Kidney glomerular epithelial cell (primary cell): ENCODE measurements at places on chromosomes 5 and 9.

DNA sequence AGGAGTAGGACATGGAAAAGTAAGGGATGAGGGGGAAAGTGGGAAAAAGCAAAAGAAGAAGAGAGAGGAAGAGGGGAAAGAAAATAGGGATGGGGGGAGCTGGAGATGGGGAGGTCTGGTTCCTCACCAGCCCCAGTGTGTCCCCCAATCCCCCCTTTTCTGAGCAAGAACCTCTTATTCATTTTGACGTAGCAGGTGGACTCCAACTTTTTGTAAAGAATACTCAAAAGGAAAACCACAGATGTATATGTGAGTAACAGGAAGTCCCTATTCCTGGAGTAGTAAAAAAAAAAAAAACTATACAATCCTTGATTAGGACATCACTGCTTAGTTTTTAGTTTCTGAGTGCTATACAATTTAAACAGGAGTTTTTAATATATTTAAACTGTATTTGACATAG lies 3.9 kb upstream of the CFAP95 start:
- no peak for DNase-seq

DNA sequence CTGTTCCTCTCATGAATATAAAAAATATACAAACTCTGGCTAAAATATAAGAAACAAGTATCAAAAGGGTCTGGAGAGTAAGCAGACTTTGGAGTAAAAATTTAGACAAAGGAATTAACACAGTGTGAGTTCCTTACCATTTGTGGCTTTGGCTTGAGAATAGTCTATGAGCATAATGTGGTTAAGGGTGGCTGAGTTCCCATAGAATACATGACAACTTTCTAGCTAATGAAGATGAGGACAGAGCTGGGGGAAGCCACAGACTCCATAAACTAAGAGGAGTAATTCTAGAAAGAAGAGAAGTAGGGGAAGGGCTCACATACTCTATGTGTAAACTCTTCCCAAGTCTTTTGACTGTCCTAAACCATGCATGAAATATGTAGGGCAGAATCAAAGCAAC lies 79.4 kb downstream of the CAAP1 start:
- no peak for DNase-seq

GRCh38 chr9:111008158-111009075 lies 29.9 kb downstream of the LPAR1 start:
- DNase-seq: peak; percentile 40

DNA sequence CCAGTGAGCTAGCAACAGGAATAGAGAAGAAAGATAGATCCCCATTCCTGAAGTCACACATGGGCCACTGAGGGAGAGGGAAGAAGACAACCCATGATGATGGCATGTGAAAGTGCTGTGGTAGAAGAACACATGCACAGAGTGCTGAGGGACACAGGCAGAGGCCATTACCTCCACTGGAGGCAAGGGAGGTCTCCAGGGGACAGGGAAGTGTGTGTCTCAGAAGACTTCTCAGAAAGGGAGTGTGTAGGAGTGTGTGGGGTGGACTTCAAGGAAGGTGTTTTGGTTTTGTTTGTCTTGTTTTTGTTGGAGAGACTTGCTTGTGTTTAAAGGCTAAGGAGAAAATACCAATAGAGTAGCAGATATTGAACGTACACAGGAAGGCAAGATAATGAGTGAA lies 77.0 kb upstream of the SMARCA2 start:
- DNase-seq: no peak

DNA sequence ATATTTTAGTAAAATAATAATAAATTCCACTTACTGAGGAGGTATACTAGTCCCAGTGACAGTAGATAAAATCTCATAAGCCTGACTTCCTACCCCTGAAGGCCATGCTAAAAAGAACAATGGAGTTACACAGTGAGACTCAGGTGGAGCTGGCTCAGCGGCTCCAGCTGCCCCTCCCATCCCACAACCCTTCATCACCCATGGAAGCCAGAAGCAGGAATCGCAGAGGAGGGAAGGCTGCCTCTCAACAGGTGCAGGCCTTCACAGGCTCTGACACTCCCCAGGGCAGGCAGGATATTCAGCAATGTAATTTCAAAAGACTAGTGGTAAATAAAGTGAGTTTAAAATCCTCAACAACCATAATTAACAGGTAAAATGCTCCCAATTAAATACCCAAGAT lies 67.5 kb downstream of the FANCC start:
- DNase-seq: no peak

GRCh38 chr5:113249206-113249605 lies 185.6 kb downstream of the TSSK1B start:
- DNase-seq: no peak

GRCh38 chr5:129382921-129383672 lies 77.0 kb upstream of the ADAMTS19 start:
- no peak for DNase-seq

DNA sequence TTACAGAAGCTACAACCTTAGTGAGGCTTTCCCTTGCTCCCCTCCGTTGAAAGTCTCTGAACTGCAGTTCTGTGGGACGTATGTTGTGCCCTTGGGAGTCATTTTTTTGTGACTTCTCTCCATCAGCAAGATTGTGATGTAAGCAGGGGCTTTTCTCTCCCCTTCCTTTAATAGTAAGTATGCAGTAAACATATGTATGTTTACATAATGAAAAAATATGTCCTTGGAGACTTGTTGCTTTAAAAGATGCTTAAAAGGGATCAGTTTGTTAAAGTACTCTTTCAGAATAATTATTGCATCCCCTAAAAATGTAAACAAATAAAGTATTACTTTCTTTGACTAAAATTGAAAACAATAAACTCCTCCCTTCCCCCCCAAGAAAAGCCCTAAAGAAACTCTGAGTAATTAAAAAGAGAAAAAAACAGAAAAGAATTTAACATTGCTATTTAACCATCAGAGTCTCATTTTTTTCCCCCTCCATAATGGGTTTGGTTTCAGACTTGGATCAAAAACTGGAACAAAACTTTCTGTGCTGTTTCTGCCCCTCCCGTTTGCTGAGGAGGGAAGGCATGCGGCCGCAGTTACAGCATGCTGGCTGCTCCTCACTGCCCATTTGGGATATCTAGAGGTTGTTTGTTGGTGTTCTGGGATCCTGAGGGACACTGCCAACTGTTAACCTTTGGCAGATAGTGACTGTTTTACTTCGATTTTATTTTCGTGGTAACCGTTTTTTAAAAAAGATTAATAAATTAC lies 40.2 kb downstream of the TRIO start:
- DNase-seq: no peak

- DNase-seq: peak; percentile 20
These were observed 5.1 kb downstream of the RGS14 start for GRCh38 chr5:177362610-177363507.

GRCh38 chr5:18202164-18202563 lies 567.9 kb downstream of the TAF11L14 start:
- no peak for DNase-seq

GRCh38 chr5:74578356-74579044 lies 62.0 kb downstream of the ENC1 start:
- no peak for DNase-seq

DNA sequence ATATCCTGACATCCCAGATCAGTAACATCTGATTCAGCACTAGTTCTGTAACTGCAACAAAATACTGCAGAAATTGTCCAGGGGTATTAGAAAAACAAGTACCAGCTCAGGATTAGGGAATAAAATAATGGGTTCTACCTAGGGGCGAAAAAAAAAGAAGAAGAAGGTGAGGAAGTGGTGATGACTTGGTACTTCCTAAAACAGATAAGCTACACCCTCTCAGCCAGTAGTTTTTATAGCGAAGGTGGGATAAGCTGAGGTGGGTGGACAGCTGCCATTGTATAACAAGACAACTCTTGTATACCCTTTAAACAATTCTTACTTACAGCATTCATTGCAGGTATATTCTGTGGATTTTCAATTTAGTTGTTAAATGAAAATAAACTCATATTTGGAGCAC lies 19.1 kb downstream of the RAPGEF6 start:
- no peak for DNase-seq

DNA sequence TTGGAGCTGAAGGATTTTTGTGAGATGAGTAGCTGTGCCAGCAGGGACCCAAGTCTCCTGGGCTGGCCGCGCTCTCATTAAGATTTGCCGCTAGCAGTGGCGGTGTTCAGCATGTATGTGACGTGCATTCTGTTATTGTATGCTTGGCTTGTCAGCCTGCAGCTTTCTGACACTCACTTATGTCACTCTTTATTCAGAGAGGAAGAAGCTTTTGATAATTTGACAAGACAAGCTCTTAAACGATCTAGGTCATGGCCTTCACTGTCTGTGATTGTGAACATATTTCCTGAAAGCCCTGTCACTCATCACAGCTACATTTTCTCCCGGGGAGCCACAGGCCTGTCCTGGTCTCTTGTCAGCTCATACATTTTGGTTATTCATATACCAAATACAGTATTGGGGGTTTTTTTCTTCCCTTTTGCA lies 98.2 kb upstream of the GRHPR start:
- DNase-seq: no peak

GRCh38 chr9:104805441-104805840 lies 41.5 kb downstream of the NIPSNAP3B start:
- DNase-seq: no peak

DNA sequence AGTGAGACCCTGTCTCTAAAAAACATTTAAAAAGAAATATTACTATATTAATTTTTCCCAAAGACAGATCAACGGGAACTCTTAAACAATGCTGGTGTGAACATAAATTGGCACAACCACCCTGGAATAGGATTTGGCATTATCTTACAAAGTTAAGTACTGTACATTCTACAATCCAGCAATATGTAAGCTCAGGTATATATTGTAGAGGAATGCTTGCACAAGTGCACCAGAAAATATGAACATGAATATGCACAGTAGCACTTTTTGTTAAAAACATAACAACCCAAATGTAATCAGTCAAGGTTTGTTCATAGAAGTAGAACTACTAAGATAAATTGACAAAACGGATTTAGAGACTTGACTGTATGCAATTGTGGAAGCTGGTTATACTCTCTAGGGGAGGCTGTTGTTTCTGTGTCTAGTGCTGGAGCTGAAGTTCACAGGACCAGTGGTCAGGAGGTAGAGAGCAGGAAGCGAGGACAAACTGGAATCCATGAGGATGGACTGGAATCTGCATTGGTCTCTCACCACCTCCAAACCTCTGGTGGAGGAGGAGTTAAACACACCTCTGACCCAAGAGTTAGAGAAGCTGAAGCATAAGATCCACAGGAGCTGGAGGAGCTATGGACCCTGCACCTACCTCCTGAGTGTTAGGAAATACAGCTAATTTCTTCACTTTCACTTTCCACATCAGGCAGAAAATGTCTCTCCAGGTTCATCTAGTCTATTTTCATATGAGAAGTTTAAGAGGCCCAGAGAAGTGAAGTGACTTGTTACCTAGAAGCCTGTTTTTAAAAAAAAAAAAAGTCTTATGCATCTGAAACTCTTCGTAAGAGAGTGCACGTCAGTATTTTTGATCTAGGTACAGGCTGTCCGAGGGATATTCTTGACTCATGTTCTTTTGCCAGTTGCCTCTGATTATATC lies 20.3 kb upstream of the RIC1 start:
- DNase-seq: peak; percentile 33

DNA sequence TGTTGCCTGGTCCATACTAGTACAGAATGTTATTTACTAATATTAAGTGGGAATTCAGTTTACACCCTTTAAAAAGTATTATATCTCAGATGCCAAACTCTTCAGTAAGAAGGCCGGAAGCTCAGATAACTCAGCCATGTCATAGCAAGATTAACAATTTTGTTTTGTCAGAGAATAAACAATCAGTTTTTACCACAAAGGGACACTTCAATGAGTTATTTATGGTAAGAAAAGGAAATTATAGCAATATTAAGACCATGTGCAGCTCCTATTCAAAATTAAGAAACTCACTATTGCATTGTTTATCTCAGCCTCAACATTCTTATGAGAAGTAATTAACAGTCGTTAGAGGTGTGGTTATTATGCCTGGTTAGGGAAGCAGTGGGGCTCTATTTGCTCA lies 13.1 kb upstream of the ARL15 start:
- no peak for DNase-seq

- DNase-seq: no peak
These were observed 984 bp upstream of the DOK3 start for GRCh38 chr5:177510567-177511053.

DNA sequence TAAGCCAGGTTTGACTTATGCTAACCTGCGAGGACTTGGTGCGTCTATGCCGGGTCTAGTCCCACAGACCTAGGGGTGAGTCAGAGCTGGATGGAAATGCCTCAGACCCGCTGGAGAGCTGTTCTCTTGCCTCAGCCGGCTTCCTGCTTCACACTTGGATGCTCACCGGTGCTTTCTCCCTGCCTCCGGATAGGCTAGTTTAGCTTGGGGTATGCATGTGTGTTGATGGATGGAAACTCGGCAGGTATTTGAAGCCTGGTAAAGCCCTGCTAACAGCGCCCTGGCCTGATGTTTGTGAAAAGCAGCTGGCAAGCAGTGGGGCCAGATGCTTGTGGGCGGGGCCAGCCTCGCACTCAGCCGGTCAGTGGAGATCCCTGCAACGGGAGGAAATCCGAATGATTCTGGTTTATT lies 29.3 kb downstream of the PRRC2B start:
- DNase-seq: peak; percentile 97

GRCh38 chr9:90053027-90053426 lies 448.2 kb downstream of the GADD45G start:
- DNase-seq: no peak

- DNase-seq: no peak
These were observed 1.6 kb downstream of the PLCXD3 start for GRCh38 chr5:41508696-41509398.

- no peak for DNase-seq
These were observed 34.2 kb downstream of the ABLIM3 start for GRCh38 chr5:149175346-149176105.

DNA sequence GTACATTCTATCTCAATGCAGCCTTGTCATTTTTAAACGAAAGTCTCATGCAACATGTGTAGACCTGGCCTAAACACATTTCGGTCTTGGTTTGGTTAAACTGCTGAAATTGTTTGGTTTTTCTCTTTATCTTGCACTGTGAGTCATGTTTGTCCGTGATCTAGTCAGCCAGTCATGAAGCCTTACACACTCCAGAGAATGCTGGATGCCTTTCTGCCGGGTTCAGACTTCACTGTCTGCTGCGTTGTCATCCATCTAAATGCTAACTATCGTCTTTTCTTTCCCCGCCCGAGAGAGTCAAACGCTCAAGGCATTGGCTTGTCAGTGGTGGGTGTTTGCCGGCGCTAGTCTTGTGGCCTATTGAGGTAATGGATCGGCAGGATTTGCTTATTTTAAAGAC lies 1194.6 kb upstream of the WWC1 start:
- DNase-seq: no peak

- DNase-seq: no peak
These were observed 27.7 kb downstream of the FGF10 start for GRCh38 chr5:44361342-44362001.
